ENCODE measurements at places on chromosomes 4 and X.
A peak's percentile ranks its signal among the peaks of the same experiment; 100 is the strongest.

DNA sequence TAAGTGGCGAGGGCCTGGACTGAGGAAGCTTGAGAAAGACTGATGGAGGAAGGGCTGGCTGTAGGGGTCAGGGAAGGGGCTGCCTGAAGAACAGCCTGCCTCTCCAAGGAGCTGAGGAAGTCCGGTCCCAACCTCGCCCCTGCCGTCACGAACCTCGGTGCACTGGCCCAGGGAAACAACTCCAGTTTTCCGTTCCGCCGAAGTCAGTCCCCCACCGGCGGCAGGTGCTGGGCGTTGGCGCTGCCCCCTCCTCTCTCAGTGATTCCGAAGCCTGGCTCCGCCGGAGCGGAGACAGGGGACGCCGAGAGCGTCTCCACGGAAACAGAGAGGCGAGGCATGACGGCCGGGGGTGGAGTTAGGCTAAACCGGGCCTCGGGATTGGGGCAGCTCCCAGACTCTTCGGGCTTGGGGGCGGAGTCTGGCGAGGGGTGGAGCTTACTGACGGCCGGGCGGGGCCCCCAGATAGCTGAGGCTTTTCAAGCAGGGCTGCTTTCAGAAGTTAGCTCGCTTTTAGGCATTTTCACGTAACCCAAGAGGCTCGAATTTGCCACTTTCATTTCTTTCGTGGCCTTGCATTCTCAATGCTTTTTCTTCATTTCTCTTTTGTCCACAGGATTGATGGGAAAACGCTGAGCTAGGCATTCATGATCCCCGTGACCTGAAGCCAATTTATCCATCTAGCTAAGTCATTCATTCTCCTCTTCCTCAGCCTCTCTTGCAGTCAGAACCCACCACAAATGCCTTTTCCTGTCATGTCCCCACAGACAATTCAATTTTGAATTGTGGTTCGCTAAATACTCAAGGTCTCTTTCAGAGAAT, at the start of gene TTC29:
Gene TTC29 (minus strand): TSS at position 309 of the 819 bp plus-strand sequence. CDS start 5,969 bp downstream, outside the sequence.
- DNase-seq = peak; percentile 73

- DNase-seq = no peak
Observed at GRCh38 chr4:141338238-141338637, 117.5 kb downstream of the ZNF330 start.

DNA sequence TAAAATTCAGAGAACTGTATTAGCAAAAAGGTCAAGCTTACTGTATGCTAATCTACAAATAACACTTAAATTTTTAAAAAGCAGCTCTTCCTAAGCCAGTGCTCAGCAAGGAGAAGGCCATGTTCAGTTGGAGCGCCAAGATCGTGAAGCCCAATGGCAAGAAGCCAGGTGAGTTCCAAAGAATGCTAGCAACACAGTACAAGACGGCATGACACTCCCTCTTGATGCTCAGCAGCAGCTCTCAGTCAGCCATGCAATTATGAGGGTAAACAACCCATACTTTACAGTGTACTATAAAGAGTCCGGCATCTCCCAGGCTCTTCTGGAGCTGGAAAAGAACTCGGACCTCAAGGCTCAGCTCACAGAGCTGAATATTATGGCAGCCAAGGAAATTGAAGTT, 34.9 kb downstream of the STX18 start:
- DNase-seq = no peak

DNA sequence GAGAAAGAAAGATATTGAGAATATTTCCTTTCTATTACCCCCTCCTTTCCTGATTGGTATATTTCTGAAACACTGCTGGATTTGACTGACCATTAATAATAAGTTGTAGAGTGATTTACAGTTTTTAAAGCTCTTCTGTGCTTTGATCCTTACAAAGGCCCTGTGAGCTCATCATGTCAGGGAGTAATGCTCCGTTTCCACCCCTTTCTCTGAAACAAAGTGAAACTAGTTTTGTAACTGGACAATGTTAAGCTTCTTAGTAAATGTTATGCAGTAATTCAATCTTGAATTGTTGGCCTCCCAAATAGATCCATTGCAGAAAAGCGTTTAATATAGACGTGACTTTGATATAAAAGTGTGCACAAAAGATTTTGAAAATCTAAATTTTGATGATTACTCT, 190.1 kb upstream of the GNPDA2 start:
- no peak for DNase-seq

GRCh38 chrX:145817331-145818185, at the start of gene SLITRK2:
TSS of gene SLITRK2 (plus strand) at chrX:145817829. CDS start at chrX:145822426, 4,597 bp downstream.
- no peak for DNase-seq

DNA sequence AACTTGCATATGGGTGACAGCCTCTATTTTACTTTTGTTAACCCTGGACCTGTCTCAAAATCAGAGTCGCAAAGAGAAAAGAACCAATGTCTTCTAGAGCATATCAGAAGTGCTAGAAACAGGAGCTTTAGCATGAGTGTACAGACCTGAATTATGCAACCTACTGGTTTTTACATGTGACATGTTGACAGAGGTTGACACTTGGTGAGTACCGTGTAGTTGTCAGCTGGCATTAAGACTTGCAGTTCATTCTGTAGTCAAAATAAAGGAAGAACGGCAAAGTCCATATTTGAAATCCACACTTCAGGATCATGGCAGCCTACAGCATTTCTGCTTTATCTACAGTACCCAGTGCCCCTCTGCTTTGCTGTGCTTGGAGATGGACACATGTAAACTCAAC, 291.9 kb upstream of the TENM3 start:
- DNase-seq = no peak

DNA sequence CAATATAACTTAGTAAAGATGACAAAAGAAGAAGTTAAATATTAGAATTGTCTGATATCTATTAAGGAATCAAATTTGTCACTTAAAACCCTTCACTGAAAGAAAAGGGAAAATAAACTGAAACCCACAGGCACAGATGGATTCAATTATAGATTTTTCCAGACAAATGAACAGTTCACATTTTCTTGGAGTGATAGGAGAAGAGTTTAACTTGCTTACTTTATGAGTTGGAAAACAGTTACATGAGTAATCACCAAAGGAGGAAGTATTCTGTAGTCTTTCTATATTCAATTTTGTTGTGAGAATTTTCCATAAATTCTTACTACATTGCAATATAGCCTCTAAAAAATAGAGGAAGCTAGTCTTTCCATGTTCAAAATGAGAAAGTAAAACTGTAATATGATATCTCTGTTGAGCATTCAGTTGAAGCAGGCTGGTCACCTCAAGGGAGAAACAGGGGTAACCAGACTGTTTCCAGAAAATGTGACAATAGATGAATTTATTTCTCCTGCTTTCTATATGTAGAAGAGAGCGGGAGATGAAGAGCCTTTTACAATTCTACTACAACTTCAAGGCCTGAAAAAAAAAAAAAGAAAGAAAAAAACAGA, 330.3 kb upstream of the EPHA5 start:
- DNase-seq = no peak

GRCh38 chr4:75634951-75635350, 4.6 kb upstream of the CDKL2 start:
- no peak for DNase-seq
